ENCODE measurements at places on chromosomes 1 and 21. TPM values are rescaled to one million over a fixed set of nuclear protein-coding genes. Genes with fewer than 3 reads are reported as not detected.

Gene LRRC53
- not detected for total RNA-seq

- no peak for DNase-seq
- peaks cover 8% of the 10 kb centered on the region for H3K4me1 ChIP-seq
- no peak overlapping the region for H3K27ac ChIP-seq
- no peaks in the 10 kb centered on the region for H3K27me3 ChIP-seq
Observed at GRCh38 chr1:230335861-230336522, 90.1 kb downstream of the PGBD5 start.

Gene SERPINC1
- 0.50 TPM for total RNA-seq

GRCh38 chr1:31460027-31460426 lies 47.0 kb downstream of the SERINC2 start:
- DNase-seq, result no peak
- H3K4me1 ChIP-seq, result no peaks in the 10 kb centered on the region
- H3K27me3 ChIP-seq, result peaks cover 16% of the 10 kb centered on the region
- no peak overlapping the region for H3K27ac ChIP-seq
- H3K36me3 ChIP-seq, result no peaks in the 10 kb centered on the region

GRCh38 chr1:244762629-244763028 lies 72.8 kb upstream of the COX20 start:
- no peaks in the 10 kb centered on the region for H3K36me3 ChIP-seq
- no peak overlapping the region for H3K27ac ChIP-seq
- DNase-seq, result no peak
- H3K27me3 ChIP-seq, result no peaks in the 10 kb centered on the region
- H3K4me1 ChIP-seq, result peaks cover 10% of the 10 kb centered on the region
